ENCODE measurements at places on chromosomes 4 and X.

DNA sequence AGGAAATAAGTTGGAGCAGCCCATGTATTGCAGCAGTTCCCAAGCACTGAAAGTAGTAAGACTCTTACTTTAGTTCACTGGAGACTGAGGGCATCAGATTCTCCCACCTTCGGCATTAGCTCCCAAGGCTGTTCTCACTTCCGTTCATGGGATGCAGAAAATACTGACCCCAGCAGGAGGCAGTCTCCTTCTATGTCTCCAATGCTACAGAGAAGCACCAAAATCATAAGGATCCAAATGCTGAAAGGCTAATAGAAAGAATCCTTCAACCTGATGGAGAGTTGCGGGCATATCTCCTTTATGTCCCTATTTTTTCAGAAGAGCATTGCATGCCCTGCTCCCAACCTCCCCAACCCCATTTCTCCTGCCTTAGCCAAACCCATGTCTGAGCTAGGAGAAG, 32.4 kb downstream of the ADH7 start:
- no peak for DNase-seq

DNA sequence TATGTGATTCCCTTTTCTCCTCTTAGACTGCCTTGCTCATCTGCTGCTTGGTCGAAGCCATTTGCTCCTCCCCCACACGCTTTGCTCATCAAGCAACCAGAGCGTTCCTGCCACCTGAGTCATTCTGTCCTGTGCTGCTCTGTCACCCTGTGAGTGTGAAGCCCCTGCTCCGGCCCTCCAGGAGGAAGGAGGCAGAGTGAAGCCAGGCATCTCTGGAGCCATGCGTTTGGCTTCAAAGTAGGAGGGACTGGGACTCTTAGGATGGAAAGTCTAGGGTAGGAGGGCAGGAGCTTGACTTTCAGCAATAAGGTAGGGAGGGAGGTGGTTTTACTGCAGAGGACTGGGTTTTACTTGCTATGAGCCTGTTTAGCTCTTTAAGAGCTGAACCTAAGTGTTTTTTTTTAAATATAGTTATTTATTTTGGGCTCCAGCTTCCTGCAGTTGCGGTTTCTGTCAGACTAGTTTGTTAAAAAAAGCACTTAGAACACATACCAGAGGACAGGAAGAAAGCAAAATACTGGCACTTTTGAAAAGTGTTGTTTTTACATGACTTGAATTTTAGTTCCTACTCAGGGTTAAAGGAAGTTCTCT, 63.6 kb downstream of the SPINK2 start:
- peak; percentile 95 for DNase-seq

GRCh38 chr4:84611531-84611930, 28.6 kb downstream of the CDS1 start:
- no peak for DNase-seq

GRCh38 chr4:163195247-163195765, 28.6 kb upstream of the NAF1 start:
- no peak for DNase-seq

GRCh38 chrX:136477026-136477425, 10.7 kb upstream of the BRS3 start:
- no peak for DNase-seq

DNA sequence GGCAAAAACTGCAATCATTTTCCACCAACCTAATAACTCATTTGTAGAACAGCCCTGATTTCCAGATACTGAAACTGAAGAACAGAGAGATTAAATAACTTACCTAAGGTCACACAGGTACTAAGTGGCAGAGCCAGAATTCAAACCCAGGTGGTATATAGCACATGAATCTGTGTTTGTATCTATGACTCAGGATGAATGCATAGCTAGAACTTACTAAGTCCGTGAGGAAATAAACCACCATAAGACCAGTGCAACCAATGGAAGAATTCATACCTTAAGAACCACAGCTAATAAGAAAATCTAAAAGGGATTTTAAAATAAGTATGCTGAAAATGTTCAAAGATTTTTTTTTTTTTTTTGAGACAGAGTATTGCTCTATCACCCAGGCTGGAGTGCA, 1.5 kb upstream of the PLAC1 start:
- DNase-seq = no peak

Data from urothelium cell line (cell line).